ENCODE measurements at places on chromosomes 13 and 19.

DNA sequence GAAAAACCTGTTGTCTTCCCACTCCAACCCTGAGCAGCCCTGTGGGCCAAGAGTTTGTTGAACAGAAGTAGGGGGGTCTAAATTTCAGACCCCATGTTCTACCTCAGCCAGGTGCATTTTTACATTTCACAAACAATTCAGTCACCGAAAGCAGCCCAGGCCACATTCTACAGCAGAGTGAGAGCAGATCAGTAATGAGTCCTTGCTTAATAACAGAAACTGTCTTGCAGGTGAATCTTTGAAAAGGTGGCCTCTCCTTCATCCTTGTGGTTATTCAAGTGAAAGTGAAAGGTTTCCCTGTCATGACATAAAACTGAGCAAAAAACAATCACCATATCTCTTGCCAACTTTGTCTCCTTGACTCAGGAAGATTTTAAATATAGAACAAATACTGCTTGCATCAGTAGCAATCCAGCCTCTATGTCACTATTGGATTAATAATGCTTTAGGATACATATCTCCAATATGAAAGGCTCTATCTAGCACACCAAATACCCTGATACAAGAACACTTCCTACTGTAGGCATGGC is 670.2 kb downstream of the DIAPH3 start:
- no peak for DNase-seq

DNA sequence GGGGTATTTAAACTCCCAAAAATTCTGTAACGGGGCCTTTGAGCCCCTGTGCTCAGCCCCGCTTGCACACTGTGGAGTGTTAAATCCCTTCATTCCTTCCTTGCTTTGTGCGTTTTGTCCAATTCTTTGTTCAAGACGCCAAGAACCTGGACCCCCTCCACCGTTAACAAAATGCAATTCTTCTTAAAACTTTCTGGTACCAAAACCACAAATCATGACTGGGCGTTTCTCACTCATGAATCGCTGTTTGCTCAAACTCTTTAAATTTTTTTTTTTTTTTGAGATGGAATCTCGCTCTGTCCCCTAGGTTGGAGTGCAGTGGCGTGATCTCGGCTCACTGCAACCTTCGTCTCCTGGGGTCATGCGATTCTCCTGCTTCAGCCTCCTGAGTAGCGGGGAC is 881 bp downstream of the ZNF20 start:
- DNase-seq: no peak

DNA sequence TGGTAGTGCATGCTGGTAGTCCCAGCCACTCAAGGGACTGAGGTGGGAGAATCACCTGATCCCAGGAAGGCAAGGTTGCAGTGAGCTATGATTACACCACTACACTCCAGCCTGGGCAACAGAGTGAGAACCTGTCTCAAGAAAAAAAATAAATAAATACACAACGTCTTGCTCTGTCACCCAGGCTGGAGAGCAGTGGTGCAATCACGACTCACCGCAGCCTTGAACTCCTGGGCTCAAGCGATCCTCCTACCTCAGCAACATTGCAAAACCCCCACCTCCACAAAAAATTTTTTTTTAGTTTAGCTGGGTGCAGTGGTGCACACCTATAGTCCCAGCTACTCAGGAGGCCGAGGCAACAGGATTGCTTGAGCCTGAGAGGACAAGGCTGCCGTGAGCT is 8.8 kb downstream of the TPM4 start:
- no peak for DNase-seq

- DNase-seq: no peak
Measured at GRCh38 chr19:2942928-2943640, 1.7 kb downstream of the ZNF77 start.

GRCh38 chr13:99062593-99062992 is 84.7 kb upstream of the DOCK9 start:
- DNase-seq: peak; percentile 30

GRCh38 chr19:4586691-4587090 is 27.2 kb upstream of the SEMA6B start:
- DNase-seq: no peak

All from RWPE1 (cell line).